Head of caudate nucleus (tissue), 42 donors: ENCODE measurements at places on chromosomes 4 and X.

- DNase-seq = no peak
These were observed 93.9 kb upstream of the GATB start for GRCh38 chr4:151854731-151855130.

- DNase-seq = no peak
These were observed 792.3 kb upstream of the PCDH7 start for GRCh38 chr4:29927895-29928294.

GRCh38 chr4:24476282-24476681, 108.1 kb downstream of the DHX15 start:
- DNase-seq = no peak

DNA sequence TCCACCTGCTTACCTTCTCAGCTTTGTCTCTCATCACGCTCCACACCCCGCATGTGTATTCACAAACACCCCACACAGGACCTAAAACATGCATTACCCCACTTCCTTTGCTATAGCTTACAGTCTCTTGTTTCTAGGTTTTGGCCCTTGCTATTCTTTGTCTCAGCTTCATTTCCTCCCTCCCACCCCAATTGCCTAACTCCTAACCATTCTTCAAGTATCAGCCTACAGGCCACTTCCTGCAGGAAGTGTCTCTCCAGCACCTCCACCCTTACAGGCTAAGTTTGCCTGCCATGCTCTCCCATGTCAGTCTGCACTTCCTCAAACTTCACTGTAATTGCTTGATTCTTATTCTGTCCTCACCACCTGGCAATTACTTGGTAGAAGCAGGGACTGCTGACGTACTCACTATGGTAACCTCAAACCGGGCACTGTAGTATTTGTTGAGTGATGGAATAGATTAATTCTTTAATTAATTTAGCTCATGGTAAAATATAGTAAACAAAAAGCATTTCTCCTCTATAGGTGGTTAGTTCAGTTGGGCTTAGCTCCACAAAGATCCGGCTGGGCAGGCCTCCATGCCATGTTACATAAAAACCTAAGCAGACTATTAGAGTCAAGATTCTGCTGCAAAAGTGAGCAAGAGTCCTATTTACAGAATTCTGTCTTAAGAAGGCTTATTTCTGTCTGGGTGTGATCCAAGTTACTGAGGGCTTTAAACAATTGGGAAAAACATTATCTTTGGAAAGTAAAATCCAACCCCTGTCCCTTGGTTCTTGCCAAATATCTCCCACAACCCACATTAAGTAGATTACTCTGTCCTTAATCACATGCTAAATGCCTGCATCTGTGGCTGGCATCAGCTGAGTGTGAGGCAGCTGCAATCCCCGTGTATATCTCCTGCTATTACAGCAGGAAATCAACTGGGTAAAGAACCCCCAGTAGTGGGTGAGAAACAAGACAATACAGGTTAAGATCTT, 124.7 kb upstream of the CPEB2 start:
- no peak for DNase-seq

DNA sequence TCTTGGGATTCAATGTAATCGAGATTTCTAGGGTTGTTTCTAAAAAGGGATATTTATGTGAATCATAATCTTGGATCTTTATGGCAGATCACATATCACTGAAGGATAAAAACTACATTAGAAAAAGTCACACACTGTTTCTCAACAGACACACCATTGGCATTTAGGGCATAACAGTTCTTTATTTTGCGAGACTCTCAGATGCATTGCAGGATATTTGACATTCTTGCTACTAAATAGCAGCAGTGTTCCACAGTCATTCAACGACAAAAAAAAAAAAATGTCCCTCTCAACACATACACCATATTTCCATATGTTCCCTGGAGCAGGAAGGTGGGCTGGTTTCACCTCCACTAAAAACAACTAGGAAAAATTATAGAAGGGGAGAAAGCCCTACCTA, 243.4 kb upstream of the PCDH18 start:
- DNase-seq = no peak
